ENCODE measurements at places on chromosomes 11 and 22.

DNA sequence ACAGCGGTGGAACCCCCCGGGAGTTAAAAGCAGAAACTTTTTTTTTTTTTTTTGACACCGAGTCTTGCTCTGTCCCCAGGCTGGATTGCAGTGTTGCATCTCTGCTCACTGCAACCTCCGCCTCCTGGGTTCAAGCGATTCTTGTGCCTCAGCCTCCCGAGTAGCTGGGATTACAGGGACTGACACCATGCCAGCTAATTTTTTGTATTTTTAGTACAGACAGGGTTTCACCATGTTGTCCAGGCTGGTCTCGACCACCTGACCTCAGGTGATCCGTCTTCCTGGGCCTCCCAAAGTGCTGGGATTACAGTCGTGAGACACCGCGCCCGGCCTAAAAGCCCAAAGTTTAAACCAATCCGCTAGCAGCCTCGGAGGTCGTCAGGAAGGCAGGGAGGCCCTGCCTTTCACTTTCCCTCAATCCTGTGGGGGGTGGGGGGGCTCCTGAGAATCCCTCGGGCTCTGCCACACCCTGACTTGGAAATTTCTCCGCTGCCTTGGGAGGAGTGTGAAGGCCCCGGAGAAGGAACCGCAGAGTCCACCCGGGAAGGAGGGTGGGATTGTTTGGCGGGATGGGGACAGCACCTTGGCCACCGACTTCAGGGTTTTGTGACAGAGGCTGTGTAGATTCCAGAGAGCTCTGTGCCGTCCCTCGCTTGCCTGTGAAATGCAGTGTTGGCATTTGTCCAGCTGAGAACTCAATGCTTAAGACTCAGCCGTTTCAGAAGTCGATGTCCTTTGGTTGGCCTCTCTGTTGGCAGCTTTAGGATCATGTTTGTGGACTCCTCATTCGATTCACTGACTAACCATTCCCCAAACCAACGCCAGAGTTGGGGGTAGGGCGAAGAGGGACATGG lies 1.0 kb downstream of the ARHGAP8 start:
- DNase-seq, result peak; percentile 40

DNA sequence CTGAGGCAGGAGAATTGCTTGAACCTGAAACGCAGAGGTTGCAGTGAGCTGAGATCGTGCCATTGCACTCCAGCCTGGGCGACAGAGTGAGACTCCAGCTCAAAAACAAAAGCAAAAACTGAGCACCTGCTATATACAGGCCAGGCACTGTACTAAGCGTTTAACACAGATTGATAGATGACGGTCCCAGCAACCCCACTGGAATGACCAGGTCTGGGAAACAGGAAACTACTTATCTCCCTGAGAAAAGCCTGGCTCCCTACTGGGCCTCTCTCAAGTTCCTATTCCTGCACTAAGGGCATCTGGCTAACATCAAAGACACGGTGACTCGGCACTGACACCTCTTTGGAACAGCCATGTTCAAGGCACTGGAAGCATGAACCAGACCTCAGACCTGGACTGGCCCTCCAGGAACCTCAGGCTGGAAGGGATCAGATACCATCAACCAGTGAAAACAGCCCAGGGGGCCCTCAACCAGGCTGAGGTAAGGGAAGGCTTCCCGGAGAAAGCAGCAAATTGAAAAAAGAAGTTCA lies 16.6 kb downstream of the ARAP1 start:
- DNase-seq, result peak; percentile 75

GRCh38 chr11:96001037-96001436 lies 77.1 kb upstream of the MTMR2 start:
- no peak for DNase-seq

DNA sequence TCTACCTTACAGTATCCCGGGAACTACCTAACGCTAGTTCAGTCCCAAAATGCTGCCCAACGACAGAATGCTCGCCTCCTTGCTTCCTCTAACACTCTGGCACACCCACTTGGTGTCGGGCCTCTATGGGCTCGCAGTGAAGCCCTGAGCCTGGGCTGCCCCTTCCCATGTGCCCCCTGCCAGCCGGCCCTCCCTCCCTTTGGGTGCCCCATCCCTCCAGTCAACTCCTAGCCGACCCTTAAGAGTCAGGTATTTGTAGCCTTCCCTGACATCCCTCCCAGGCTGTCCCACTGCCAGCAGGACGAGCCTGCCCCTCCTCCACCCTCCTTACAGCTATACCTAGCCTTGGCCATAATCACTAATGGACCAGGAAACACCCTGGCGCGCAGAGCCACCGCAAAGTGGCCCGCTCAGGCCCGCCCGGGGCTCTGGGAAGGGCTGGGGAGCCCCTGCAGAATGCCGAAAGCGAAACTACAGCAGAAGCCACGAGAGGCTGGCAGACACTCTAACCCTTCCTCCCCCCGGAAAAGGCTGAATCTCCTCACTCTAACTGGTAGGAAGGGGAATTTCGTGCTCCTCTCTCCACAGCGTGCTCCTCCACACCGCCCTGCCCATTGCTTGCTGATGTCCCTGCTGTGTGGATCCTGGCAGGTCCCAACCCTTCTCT lies 8.2 kb downstream of the CBX7 start:
- no peak for DNase-seq

DNA sequence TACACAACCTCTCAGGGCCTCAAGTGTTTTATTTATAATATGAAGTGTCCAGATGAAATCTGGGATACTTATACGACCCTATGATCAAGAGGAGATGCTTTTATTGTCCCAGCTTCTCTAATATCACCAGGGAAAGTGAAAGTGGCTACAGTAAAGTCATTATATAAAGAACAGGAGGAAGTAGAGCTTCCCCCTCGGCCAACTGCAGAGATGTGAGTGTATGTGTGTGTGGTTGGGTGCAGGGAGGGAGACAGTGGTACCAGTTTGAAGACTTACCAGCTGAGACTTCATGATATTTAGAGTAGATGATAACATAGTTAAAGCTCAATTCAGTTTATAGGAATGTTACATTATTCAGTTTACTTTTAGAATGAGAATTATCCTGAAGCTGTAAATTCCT lies 373.6 kb upstream of the DDI1 start:
- no peak for DNase-seq

DNA sequence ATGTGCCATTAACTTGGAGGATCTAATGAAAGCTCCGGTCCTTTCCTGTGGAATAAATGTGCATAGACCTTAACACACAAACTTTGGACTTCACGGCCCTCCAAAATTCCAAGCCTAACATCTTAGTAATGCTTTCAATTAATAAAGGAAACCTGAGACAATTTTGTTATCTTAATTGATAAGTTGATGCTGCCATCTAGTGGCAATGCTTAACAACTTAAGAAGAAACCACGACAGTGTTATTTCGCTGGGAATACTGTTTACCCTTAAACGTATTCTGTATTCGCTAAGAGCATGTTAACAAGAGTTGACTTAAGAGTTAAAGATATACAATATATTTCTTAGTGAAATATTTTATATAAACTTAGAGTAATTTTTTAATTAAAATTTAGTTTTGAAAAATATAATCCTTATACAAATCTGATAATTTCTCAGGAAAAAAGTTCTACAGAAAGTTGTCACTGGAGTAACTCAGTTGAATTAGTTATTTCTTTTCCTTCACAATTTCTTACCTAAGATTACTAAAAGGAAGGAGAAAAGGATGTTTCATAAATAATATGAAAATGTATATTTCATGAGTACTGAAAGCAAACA lies 35.0 kb upstream of the OR9G4 start:
- no peak for DNase-seq

DNA sequence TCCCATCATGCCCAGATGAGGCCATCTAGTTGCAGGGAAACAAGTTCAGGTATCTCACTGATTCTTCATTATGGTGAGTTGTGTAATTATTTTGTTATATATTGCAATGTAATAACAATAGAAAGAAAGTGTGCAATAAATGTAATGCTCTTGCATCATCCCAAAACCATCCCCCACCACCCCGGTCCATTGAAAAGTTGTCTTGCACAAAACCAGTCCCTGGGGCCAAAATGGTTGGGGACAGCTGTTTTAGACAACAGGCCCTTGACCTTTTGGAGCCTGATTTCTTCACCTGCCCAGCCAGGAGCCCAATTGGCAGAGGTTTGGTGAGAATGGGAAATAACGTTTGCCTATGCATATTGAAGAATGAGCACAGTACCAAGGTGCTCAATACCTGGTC lies 15.9 kb downstream of the MPEG1 start:
- no peak for DNase-seq

- DNase-seq, result no peak
Observed at GRCh38 chr11:8683115-8683807, 669 bp downstream of the RPL27A start.

DNA sequence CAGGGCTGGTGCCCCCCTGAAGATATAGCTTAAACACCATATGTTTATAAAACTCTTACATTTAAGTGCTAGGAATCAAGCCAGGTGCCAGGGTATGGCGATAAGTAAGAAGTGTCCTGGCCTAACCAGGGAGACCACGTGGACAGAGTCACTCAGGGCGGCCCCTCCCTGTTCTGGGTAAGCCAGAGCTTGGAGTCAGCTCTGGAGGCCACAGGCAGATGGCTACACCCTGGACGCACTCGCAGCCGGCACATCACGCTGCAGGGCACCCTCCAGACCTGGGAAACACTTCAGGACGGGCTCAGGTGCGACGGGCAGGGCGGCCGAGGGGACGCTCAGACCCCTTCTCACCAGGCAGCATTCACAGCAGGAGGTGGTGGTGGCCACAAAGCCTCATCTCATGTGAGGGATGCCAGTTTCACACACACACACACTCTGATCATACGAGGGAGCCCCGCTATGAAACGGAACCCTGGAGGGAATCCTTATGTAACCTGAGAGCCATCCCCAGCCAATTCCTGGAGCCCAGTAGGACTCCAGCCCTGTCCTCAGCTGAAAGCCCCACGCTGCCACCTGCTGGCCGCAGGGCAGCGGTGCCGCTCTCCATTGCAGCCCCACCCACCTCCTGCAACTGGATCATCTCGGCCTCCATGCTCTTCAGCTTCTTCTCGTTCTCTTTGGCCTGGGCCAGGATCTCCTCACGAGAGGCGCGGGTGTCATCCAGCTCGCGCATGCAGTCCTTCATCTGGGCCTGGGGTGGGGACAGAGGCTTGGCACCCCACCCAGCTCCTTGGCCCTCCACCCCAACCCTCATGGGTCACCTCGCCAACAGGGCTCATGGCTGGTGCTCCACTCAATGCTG lies 33.4 kb downstream of the APOL1 start:
- peak; percentile 86 for DNase-seq

DNA sequence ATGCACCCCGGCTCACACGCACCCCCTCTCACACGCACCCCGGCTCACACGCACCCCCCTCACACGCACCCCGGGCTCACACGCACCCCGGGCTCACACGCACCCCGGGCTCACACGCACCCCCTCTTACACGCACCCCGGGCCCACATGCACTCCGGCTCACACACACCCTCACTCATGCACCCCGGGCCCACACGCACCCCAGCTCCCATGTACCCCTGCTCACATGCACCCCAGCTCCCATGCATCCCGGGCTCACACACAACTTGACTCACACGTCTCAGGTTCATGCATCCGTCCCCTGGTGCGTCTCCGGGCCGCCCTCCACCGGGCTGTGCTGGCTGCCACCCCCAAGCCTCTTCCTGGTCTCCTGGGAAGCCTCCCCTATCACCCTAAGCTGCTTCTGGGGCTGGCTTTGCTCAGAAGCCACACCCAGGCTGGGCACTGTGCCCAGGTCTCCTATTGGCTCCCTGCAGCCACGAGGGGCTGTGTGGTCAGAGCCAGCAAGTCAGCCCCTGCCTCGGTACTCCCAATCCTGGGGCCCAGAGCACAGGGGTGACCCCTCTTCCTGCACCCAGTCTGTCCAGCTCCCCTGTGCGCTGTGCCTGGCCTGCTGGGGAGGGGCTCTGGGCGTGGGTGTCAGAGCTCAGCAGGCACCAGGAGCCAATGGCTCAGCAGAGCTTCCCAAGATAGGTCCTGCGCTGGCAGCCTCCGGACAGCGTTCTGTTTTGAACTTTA lies 16.9 kb downstream of the TSPAN4 start:
- DNase-seq, result no peak

GRCh38 chr22:31635638-31636306 lies 26.2 kb downstream of the PISD start:
- no peak for DNase-seq

DNA sequence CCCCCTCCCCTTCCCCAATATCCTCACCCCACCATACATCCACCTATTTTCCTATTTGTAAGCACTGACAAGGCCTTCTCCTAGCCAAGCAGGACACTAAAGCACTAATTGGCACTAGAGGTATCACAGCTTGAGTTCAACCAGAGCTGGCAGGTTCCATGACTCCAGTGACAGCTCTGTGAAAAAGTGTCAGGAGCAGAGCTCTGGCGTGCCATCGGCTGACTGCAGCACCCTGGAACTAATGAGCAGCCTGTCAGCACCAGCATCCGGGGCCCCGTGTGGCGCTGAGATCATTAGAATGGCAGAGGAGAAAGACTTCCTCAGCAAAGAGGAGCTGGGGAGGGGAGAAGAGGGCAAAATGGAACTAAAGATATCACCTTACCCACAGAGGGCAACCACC lies 847.4 kb downstream of the NTM start:
- DNase-seq, result no peak

DNA sequence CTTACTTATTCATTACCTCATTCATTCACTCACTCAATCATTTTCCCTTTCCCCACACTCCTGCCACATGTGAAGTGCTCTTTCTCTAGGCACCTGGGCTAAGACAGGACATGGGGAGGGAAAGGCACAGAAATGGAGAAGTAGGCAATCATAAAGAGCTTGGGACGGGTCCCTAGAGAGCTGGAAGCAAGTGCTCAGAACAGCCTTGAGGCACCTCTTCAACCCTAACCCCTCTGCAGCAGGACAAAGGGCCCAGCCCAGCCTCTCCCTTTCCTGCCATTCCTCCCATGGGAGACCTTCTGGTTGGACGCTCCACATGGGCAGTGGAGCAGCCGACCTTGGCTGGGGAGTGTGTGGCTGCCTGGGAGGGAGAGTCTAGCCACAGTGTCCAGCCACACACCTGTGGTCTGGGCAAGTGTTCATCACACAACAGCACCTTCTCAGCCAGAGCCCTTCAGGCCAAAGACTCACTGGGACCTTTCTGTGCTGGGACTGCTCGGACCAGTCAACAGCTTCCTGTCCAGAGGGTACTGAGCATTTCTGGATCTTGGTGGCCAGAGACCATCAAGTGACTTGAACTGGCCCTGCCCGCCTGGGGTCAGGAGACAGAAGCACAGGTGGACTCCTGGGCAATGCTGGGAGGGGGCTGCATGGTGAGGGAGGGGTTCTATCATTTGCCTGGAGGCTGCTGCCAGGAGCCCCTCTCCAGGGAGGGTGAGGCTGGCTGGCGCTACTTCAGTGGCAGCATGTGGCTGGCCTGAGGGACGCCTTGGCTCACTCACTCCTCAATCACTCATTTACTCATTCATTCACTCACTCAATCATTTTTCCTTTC lies 1.0 kb upstream of the MUC5AC start:
- DNase-seq, result peak; percentile 30

DNA sequence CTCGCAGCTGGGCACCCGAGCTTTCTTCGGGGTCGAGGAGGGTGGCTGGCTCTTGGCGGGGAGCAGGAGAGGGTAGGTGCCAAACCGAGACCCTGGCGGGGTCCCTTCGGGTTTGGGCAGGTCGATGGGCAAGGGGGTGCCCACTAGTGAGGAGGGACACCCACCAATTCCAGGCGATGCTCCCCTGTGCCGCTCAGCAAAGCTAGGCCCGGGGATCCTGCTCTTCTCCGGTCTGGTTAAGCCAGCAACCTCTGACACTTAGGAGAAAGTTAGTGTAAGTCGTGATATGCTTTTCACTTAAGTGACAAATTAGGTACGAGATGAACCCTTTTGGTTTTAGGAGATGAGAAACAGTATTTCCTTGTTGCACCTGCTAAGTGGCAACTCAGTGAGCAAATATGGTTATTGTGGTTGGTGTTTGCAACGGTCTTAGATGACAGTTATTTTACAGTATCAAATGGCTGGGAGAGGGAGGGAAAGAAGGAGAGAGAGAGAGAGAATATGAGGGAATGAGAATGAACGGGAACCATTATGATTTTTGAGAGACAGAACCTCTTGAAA lies 565 bp downstream of the NUCB2 start:
- DNase-seq, result no peak

Data from Caco-2 (cell line).